Activated CD8-positive, alpha-beta T cell treated with anti-CD3 and anti-CD28 coated beads for 36 hours (primary cell): ENCODE measurements at places on chromosomes 5 and 9.

DNA sequence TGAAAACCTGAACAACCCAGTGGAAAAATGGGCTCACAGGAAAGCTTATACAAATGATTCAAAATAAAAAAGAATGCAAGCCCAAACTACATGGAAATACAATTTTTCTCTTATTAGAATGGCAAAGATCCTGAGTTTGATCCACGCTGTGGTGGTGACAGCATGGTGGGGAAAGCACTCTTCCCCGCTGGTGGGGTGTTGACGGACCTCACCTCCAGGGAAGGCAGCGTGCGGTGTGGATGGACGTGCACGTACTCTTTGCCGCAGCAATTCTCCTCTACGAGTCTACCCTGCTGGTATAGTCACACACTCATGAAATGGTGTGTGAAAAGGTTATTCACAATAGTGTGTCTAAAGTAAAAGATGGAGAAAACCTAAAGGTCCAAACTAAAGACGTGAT, 5.9 kb upstream of the ZFP62 start:
- DNase-seq, result no peak

DNA sequence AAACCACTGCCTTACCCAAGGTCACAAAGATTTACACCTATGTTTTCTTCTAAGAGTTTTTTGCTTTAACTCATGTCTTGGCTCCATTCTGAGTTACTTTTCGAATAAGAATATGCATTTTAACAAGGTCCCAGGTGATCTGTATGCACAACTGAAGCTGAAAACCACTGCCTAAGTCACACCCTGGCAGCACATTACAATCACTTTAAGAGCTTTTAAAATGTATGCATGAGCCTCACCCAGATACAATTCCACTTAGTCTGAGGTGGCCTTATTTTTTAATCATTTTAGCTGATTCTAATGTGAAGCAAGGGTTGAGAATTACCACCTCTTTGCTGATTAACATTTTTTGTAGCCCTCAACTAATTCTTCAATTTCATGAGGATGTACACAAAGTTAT, 29.5 kb downstream of the IDNK start:
- no peak for DNase-seq

DNA sequence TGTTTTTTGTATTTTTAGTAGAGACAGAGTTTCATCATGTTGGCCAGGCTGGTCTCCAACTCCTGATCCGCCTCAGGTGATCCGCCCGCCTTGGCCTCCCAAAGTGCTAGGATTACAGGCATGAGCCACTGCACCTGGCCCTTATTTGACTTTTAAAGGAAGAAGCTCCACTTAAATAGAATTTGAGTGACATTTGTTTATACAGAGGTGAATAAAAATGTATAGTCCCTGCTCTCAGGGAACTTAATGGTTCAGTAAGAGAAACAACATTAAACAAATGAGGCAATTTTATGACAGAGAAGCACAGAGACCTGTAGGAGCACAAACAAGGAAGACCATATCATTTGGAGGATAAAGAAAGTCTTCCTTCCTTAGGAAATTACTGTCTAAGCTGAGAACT, 65.7 kb downstream of the C9orf152 start:
- DNase-seq, result no peak

GRCh38 chr5:109961751-109962150, 272.0 kb downstream of the MAN2A1 start:
- no peak for DNase-seq

DNA sequence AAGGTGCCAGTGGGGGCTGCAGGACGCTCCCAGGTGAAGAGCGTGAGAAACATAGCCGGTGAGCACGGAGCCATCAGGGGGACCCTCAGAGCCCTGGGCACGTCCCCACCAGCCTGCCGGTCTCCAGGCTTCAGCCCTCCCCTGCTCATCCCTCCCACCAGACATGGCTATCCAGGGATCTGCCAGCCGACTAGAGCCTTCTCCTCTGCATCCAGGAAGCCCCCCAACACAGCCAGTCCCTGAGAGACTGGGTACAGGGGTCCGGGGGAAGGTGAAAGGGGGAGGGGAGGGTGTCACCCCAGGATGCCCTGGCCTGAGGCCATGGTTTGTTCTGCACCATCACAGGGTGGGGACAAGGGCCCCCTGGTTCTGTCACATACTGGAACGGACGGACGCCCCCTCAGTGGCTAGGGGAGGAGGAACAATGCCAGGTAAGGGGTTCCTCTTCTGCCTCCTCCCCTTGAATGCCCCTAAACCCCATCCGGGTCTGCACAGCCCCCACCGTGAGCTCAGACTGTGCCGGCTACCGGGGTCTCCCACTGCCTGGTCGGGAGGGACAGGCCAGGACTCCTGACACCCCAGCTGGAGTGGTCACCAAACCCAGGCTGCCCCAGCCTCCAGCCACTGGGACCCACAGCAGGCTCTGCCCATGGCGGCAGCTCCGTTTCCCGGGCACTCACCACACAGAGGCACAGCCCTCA, 34.3 kb downstream of the NACC2 start:
- no peak for DNase-seq

DNA sequence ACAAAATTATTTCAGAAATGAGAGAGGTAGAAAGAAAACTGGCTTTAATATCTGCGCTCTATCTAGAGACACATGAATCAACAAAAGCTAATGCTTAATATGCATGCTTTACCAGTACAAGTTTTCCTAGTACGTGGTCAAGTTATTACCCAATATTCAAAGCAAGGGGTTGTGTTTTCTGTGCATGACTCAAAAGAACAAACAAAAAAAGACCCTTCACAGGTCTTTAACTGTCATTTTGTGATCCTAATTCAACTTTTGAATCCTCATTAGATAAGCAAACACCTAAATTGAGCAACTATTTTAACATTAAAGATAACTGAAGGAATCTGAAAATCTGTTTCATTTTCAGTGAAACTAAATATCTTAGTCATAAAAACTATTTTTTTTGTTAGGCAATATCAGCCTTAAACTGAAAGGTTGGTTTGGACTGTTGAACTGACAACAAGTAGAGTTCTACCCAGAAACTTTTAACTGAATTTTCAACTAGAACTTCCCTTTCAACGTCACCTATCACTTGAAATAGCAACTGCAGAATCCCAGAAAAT, 12.5 kb downstream of the ST8SIA4 start:
- DNase-seq, result no peak

DNA sequence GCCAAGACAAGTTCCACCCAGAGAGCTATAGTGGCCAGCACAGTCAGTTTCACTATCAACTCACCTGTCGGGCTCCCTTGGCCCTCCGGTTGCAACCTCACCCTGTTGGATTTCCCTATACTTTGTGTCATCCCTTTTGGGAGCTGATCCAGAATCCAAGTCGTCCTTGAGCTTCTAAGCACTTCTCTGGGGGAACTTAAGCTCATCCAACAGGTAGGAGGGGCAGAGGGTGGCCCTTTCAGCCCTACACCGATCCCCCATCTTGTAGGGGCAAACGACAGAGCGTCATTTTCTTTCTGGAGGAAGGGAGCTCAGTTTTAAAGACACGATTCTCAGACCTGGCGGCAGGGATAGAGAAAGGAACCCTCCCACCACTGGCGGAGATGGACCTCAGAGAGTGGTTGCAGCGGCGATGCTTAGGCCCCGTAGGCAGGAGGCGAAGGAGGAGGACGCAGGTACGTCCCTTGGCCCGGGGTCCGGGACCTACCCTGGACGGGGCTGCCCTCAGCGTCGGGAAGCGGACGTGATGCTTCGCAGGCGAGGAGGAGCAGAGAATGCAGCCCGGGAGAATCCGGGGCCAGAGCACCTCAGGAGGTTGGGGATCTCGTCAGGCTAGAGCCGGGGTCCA, 519 bp downstream of the ZER1 start:
- peak; percentile 29 for DNase-seq

DNA sequence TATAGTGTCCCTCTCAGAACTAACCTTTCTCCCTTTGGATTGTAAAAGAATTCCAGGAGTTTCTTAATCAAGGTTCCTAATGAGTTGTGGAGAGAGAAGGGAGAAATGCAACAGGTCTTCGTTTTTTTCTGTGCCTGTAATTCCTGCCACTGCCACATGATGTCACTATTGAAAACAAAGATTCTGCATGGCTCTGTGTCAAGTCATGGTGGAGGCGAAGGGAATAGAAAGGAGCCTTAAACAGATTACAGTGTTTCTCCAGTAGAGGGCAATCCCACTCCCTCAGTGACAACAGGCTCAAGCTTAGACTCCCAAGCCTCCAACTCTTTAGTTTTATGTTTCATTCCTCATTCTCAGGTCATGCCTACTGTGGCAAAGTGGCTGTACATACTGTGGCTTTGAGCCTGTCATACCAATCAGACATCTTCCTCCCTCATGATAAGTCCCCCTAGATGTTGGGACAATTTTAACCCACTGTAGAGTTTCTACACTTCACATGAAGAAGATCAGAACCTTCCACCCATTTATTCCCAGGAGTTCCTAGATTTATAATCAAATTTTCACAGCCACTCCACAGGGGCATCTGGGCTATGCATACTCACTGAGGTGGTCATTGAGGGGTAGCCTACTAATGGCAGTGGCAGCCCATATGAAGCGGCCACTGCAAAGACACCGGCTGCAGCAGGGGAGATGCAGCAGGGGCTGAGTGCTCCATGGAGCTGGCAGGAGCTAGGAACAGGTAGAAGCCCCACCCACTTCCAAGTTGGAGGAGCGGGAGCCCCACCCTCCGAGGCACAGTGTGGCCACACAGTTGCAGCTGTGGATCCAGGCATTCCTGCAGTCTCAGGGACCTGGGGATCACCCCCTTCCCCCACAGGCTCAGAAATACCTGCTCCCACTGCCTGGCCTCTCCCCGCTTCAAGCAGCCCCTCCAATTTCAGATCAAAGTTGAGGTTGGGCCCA, 97.4 kb upstream of the TRIM32 start:
- peak; percentile 48 for DNase-seq

DNA sequence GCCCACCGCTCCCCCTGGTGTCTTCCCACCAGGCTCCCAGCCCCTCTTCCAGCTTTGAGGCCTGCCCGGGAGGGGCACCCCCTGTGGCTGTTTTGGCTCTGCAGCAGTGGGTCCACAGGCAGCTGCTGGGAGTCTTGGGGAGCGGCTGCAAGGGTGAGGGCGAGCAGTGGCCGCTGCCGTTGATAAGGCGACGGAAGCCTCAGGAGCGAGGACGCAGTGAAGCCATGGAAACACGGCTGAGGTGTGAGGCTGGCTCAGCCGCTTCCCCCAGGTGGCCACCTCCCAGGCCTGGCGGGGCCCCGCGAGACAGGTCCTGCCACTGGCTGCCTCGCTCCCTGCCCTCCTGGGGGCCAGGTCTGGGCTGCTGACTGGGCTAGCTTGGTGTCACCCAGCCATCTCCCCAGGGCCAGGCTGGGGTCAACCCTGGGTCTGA, 41.5 kb downstream of the CXXC5 start:
- no peak for DNase-seq
